ENCODE measurements at places on chromosomes 4 and X.

DNA sequence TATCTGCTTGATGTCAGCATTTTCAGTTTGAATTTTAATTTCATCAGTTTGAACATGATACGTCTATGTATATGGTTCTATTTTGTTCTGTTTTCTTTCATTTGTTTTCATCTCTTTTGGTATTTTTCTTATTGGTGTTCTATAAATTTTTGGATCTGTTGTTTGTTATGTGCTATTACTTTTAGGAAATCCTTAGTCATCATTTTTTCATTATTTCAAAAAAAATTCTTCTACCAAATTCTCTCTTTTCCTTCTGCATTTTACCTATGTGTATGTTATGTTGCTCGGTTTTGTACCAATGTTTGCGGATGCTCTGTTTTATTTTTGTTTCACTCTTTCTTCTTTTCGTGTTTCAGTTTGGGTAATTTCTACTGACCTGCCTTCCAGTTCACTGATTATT is 32.8 kb downstream of the NPY2R start:
- no peak for DNase-seq

DNA sequence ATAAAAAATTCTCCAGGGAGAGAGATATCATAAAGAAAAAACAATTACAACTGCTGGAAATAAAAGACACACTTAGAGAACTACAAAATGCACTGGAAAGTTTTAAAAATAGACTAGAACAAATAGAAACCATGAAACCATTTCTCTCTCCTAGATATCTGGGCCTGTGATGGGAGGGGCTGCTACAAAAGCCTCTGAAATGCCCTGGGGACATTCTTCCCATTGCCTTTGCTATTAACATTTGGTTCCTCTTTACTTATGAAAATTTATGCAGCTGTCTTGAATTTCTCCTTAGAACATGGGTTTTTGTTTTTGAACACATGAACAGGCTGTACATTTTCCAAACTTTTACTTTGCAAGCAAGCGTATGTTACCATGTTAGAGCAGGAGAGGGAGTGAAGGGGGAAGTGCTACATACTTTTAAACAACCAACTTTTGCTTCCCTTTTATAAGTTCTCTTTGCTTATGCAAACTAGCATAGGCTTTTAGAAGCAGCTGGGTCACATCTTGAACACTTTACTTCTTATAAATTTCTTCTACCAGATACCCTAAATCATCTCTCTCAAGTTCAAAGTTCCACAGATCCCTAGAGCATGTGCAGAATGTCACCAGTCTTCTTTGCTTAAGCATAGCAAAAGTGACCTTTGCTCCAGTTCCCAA is 47.9 kb upstream of the PACRGL start:
- DNase-seq, result no peak

DNA sequence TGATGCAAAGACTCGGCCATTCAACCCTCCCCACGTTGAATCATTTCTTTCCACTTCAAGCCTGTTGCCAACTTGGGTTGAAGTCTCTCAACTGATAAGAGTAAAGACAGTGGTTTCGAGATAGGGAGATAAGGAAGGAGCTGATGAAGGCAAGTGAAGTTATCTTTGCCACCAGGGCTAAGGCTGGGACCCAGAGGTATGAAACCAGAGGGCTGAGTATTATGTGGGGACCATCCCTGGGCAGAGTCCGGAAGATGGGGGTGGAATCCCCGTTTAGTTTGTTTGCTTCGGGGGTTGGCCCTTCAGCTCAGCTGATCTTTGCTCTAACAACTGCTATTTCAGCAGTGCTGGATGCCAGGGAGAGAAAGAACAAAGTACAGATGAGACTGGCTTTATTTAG is 2.3 kb upstream of the XPNPEP2 start:
- no peak for DNase-seq

GRCh38 chr4:47213971-47214370 is 182.6 kb downstream of the GABRB1 start:
- DNase-seq, result no peak

- DNase-seq, result no peak
Measured at GRCh38 chr4:88526221-88526815, 2.7 kb upstream of the PYURF start.

DNA sequence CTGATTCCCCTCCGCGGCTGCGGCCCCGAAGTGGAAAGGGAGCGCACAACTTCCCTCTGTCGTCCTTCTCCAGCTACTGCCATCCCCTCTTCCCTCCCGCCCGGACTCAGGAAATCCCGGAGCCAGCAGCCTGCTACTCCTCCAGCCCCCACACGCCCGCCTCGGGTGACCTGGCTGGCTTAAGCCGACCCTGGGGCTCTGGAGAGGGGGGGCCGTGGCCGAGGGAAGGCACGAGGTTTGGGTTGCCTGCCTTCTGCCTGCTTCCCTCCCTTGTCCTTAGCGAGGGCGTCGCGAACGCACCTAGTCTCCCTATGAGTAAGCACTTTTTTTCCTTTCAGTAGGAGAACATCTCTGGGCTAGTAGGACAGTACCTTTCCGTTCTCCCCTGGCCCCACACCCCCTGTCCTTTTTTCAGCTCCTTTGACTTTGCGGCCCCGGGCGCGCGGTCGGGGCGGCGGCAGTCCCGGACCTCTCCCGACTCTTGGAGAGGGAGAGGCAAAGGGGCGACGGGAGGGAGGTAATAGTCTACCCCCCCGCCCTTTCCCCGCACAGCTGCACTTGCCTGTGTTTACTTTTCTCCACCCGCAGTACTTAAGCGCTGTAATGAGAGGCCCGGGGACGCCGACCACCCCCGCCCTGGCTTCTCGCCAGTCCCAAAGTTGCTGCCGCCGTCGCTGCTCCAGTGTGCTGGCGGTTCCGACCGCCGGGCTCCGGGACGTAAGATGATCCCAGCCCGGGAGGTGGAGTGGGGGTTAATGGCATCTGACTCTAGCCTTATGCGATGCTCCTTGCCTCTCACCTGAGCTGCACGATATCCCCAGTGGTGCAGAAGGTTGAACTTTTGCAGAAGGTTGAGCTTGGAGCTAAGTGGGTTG is 868 bp downstream of the PLS3 start:
- DNase-seq, result no peak

DNA sequence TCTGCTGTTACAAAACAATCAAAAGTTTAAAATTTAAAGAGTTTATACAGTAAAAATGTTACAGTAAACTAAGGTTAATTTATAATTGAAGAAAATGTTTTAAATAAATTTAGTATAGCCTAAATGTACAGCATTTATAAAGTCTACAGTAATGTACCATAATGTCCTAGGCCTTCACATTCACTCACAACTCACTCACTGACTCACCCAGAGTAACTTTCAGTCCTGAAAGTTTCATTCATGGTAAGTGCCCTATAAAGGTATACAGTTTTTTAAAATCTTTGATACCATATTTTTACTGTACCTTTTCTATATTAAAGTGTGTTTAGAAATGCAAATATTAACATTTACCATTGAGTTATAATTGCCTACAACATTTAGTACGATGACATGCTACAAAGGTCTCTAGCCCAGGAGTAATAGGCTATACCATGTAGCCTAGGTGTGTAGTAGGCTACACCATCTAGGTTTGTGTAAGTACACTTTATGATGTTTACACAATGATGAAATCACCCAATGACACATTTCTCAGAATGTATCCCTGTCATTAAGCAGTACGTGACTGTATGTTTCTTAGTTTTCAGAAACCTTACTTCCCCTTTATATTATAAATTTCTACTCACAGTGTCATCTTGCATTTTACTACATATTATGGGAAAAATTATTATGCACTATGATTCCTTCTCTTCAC is 320.8 kb downstream of the ADAM29 start:
- no peak for DNase-seq

GRCh38 chr4:105944540-105944939 is 49.3 kb downstream of the NPNT start:
- DNase-seq, result no peak

DNA sequence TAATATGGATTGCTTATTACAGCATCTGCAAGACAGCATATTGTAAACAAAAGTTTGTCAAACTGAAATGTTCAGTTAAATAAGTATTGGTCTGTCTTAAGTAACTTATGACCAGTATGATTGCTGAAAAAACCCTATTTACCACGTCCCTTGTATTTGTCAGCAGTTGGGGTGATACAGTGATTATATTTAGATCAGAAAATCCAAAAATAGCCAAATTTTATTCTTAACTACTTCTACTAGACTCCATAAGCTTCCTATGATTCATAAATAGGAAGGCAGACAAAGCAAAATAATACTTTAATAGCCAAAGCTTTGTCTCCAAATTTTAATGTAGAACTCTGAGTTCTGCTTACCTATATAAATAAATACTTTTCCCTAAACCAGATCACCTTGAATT is 45.3 kb downstream of the TBCK start:
- no peak for DNase-seq

DNA sequence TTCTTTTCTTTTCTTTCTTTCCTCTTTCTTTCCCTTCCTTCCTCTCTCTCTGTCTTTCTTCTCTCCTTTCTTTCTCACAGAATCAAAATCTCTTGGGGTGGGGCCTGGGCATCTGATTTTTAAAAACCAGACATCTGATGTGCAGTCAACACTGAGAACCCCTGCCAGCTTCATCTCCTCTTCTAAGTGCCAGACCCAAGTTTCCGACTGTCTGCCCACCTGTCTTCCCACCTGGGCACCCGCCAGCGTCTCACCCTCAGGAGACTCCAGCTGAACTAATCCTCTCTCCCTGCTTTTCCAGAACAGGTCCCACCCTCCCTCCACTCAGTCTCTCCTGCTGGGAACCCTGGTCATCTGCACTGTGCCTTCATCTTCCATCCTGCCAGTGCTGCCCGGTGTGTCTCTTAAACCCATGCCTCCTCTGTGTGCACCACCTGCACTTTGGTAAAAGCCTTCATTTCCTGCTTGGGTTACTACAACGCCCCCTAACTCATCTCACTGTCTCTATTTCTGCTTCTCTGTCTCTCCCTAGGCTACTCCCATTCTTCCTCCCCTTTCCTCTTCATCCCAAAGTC is 2.8 kb downstream of the SOD3 start:
- DNase-seq, result no peak

- no peak for DNase-seq
Measured at GRCh38 chr4:184477201-184477999, 3.0 kb upstream of the IRF2 start.

- no peak for DNase-seq
Measured at GRCh38 chrX:112687189-112687691, 7.5 kb upstream of the LHFPL1 start.

DNA sequence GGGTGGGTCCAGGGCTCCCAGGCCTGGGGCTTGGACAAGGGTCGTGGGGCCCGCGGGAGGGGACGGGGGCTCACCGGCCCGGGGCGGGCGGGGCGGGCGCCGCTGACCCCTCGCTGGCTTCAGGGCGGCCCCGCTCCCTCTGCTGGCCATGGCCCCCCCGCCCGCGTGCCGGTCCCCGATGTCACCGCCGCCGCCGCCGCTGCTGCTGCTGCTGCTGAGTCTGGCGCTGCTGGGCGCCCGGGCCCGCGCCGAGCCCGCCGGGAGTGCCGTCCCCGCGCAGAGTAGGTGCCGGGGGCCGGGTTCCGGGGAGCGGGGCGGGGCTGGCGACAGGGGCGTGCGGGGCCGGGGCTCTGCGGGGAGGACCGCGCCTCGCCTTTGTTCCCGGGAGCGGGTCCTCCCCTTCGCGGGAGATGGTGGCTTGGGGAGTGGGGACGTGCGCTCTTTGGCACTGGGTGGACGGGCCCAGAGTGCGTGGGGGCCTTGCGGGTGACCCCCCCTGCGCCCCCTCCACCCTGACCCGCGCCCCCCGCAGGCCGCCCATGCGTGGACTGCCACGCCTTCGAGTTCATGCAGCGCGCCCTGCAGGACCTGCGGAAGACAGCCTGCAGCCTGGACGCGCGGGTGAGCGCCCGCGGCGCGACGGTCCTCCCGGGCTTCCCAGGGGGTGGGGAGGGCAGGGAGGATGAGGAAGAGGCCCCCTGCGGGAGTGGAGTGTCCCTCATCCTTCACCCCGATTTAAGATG is 16.8 kb upstream of the NAT8L start:
- DNase-seq, result no peak

- DNase-seq, result no peak
Measured at GRCh38 chr4:101104312-101105052, 242.8 kb downstream of the PPP3CA start.

GRCh38 chr4:151266497-151266896 is 10.5 kb upstream of the PRSS48 start:
- DNase-seq, result no peak

DNA sequence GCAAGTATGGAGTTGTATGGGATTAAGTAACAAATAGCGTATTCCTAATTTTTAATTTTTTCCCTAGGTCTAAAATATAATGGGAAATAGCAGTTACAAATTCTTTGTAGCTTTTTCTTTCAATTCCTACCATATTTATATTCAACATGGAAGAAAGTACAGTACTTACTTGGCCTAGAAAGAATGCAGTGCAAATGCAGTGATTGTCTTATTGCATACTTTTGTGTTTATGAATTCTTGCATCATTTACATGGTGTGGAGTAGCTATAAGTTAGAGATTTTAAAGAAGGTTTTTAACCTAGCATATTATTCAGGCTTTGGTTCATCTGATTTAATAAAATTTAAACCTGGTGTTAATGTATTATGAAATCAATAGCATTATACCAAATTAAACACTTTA is 263.3 kb downstream of the BMPR1B start:
- no peak for DNase-seq

DNA sequence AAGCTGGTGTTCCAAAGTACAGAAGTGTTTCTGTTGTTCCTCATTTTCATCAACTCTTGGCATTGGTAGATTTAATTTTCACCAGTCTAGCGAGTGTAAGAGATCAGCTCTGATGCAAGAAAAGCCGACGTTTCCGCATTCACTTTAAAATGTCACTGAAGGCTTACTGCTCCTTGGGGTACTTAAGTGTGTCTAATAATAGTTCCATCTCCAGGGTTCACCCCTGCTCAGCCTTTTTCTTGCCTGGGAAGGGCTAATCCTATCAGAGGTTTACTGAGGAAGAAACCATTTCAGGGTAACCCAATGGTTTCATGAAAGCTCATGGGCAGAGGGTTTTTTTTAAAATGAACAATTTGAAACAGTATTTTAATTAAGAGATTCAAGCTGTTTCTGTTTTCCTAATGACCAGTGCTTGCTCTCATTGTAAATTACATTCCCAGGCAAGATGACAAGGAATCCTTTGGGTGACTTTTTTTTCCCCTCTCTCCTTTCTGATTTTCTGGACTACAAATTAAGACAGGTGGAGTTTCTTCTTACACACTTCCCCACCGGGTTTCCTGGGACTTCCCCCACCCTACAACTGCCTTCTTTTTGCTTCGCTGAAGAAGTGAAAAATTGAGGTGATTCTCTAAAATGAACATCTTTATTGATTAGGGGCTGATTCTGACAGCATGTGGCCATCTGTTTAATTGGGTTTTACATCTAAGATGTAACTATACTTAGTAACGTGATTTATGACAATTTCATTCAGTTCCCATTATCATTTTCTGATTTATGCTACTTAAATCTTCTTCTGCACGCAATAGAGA is 78.7 kb upstream of the CBLL2 start:
- DNase-seq, result no peak

GRCh38 chr4:25439918-25440477 is 62.9 kb downstream of the ANAPC4 start:
- DNase-seq, result peak; percentile 21

- DNase-seq, result no peak
Measured at GRCh38 chr4:82423245-82424054, 6.8 kb downstream of the HNRNPDL start.

Data from central memory CD8-positive, alpha-beta T cell (primary cell).